Fibroblast of skin of scalp (primary cell): ENCODE measurements at places on chromosomes 6 and 20.
A peak's percentile ranks its signal among the peaks of the same experiment; 100 is the strongest.

GRCh38 chr6:127547215-127547614 is 28.1 kb upstream of the MTCL3 start:
- DNase-seq = no peak

DNA sequence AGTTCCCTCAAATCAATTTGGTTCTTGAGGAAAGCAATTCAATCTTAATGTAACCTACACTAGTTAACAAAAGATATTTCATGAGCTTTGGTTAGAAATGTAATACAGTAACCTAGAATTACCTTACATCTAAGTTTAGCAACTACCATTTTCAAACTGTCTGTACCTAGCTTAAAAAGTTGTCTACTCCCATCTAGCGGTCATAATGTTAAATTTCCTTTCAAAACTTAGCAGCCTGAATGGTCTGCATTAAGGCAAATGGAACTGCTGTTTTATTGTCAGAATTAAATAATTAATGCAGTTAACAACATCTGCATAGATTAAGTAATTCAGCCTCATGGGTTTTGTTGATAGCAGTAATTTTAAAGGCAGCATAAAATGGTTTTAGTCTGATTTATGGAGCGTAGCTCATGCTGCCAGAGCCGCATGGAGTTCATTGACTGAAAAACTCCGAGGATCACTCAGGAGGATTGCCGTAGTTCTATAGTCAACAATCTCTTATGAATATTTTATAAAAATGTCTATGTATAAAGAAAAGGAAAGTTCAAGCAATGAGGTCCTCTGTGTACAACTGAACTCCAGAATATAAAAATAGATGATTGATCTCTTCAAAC is 485.4 kb upstream of the MANEA start:
- peak; percentile 57 for DNase-seq

DNA sequence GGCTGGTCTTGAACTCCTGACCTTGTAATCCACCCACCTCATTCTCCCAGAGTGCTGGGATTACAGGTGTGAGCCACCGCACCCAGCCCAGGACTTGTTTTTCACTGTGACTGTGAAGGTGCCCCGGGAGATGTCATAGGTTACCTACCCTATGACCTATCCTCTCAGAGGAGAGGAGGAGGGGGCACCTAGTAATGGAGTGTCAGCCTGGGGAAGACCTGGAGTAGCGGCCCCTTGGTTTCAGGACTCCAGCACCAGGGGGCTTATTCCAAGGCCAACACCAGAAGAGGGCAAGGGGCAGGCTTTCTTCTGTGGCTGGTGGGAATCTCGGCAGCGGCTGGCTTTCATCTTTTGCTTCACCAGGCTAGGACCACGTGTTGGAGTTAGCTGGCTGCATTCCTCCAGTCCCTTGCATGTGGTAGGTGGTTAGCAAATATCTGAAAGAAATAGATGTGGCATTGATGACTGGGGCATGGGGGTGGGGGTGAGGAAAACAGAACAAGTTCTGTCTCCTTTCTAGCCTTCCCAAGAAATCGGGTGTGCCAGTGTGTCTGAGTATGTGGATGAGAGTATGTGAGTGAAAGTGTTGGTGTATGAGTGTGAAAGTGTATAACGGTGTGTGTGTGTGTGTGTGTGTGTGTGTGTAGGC is 7.9 kb upstream of the ITPR3 start:
- peak; percentile 62 for DNase-seq

DNA sequence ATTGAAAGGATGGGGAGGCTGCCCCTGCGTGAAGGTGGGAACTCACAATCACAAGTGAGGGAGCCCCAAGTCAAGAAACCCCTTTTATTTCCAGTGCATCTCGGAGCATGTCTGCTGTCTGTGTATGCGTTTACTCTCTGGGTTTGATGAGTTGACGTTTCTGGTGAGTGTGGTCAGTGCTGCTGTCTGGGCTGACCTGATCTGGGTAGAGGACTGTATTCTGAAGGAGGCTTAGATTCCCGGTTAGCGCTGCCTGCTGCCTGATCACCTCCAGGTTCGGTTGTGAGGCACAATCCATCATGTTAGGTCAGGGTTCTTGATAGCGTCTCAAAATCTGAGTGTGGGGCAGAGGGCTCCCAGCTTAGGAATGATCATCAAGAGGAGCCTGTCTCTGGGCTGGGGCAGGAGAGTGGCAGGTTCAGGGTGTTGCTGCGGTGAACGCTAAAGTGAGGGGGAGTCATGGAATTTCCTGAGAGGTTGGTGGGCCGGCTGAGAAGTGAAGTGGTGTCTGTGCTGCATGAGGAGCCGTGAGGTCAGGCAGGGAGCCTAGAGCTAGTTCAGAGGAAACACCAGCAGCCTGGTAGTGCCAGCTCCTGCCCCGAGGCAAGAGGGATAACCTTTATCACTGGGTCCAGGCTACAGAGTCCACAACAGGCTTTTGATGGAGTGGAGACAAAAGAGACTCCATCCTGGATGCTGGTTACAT is 225.3 kb upstream of the CST7 start:
- no peak for DNase-seq

GRCh38 chr6:112372226-112372806 is 25.2 kb downstream of the RFPL4B start:
- DNase-seq = peak; percentile 30

- no peak for DNase-seq
Observed at GRCh38 chr6:92496527-92496926, 922.8 kb downstream of the EPHA7 start.

DNA sequence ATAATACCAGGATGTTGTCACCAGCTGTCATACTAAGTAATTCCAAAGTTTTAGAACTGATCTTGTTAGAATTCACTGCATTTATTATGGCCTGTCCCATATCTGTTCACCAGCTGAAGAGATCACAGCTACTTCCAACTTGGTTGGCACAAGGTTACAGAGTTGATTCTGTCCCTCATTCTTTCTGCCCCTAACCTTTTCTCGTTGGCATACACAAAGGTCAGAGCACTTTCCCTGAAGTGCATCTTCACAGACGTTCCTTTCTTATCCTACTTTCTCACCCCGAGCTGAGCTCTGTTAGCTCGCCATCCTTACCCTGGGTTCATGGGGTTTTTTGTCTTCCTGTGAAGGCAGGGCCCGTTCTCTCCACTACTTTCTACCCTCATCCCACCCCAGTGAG is 66.0 kb upstream of the VSTM2L start:
- DNase-seq = no peak

DNA sequence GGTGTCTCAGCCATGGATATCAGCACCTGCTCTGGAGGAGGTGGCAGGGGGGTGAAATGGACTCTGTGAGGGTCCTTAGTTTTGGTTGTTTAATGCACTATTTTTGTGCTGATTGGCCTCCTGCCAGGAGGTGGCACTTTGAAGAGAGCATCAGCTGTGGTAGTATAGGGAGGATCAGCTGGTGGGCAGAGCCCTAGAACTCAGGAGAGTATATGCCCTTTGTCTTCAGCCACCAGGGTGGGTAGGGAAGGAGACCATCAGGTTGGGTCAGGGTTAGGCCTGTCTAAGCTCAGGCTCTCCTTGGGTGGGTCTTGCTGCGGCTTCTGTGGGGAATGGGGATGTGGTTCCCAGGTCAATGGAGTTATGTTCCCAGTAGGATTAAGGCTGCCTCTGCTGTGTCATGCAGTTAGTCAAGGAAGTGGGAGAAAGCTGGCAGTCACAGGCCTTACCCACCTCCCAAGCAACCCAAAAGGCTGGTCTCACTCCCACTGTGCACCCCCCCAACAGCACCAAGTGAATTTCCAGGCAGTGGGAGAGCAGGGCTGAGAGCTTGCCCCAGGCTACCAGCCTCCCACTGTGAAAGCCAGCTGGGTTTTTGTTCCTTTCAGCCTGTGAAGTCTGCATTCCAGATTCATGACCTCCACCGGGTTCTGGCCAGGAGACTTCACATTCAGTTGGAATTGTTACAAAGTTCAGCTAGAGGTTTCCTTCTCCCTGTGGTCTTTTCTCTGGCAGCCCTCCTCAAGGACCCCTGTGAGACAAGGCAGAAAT is 5.7 kb upstream of the OSTM1 start:
- DNase-seq = peak; percentile 70

DNA sequence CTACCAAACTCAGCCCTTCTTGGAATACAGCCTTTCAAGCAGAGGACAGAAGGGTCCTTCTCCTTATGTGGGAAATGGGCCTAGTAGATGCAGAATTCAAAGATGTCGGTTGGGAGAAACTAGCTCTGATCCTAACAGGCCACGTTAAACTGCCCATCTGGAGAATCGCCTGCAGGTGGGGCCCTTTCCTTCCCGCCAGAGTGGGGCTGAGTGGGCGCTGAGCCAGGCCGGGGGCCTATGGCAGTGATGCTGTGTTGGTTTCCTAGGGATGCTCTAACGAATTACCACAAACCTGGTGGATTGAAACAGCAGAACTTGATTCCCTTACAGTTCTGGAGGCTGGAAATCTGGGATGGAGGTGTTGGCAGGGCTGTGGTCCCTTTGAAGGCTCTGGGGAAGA is 9.1 kb downstream of the MAPK13 start:
- DNase-seq = no peak

DNA sequence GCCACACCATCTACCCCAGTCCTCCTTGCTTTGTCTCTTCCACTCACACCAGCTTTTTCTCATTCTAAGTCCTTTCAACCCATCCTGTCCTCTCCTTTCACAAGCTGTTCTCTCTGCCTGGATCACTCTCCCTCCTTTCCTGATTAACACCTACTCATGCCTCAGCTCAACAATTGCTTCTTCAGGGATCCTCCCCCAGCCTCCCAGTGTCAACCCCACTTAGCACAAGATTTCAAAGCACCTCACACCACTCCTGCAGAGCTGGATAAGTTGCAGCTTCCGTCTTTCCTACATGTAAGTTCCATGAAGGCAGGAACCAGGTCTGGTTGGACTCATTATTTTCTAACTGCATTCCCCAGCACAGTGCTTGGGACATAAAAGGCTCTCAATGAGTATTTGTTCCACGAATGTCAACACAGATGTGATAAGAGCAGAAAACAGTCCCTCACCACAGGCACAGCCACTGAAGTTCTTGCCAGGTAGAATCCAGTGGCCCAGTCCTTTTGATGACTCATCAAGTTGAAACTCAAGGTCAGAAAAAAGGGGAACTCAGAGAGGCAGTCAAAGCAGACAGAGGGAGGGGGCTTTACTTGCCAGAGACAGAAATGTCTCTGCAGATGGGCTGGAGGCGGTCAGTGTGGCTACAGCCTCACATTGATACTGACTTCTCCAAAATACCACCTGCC is 193.4 kb upstream of the PRDM1 start:
- no peak for DNase-seq

DNA sequence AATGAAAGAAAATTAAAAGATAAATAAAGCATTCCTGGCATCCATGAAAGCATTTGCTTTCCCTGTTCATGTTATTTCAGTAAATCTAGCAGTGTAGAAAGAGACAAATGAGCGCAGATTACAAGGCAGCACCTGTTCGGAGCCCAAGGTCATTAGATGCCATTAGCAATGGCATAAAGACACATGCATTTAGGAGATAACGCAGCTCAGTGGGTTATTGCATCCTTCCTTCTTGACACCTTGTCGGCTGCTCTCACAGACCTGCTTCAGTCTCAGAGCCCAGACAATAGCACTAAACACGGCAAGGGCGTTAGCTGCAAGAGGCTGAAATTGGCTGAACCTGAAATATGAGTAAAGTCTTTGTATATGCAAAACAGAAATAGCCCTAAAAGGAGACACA is 140.3 kb downstream of the ATXN1 start:
- DNase-seq = no peak

GRCh38 chr6:145866456-145867396 is 52.1 kb upstream of the FBXO30 start:
- DNase-seq = no peak

GRCh38 chr20:43263226-43263625 is 73.5 kb upstream of the PTPRT start:
- DNase-seq = no peak

GRCh38 chr6:43973357-43973756 is 153.9 kb downstream of the MRPL14 start:
- DNase-seq = peak; percentile 54

DNA sequence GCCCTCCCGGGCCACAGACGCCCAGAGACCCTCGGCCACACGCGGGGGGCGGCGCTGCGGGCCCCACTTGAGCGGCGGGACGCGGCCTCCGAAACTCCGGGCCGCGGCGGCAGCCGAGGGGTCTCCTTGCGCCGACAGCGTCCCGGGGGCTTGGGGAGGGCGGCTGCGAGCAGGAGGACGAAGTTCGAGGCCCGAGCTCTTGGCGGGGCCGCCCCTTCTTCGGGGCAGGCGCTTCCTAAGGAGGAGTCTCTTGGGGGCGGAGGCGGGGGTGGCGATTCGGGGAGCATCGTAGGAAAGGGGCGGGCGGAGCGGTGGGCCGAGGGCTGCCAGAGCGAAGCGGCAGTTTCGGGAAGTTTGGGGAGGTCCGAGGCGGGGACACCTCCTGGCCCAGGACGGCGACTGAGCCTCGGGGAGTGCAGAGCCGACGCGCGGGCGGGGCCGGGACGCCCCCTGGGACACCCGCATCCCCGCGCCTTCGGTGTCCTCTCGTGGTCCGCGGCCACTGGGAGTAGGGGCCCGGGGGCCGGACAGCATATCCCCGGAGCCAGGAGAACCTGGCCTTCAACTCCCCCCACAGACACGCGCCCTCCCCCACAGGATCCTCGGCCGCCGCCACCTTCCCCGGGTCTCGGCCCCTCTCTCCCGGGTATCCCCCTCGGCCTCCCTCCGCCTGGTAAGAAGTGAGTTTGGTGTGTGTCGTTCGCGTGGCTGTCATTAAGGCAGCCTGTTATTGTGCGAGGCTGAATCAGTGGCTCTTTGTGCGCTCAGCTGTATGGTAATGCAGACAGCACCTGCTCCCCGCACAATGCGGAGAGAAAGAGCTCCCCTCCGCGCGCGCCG is 613 bp upstream of the DLL1 start:
- no peak for DNase-seq

DNA sequence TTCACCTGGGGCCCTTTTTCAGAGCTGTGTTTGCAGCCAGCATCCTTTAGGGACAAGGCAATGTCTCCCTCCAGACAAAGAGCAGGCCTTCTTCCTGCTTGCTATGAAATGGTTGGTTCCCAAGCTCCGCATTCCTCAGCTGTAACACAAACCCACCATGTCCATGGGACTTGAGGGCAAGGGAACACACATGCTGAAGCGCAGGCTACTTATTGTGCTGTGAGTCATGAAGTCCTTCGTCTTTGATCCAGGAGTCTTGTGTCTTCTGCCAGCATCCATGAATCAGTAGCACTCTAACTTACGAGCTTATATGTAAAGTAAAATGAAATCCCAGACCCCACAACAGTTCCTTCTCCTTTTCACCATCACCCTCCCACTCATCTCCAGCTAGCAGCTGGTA is 59.0 kb downstream of the ANKRD60 start:
- peak; percentile 79 for DNase-seq

- DNase-seq = no peak
Observed at GRCh38 chr6:136254851-136255466, 4.8 kb upstream of the MTFR2 start.

- DNase-seq = peak; percentile 49
Observed at GRCh38 chr20:54088430-54088829, 18.0 kb upstream of the BCAS1 start.

GRCh38 chr20:13229538-13229937 is 8.5 kb downstream of the ISM1 start:
- DNase-seq = no peak

DNA sequence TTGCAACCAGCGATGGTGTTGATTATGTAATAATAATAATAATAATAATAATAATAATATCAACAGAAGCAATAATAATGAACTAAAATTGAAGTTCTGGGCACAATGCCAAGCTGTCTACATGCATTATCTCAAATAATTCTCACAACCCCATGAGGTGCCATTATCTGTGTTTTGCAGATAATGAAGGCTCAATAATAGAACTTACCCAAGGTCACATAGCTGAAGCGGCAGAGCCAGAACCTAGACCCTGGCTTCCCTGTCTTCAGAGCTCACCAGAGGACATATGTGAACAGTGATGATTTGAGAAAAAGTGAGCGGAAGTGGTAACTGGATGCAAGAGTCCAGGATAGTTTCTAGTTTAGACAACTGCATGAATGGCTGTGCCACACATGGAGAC is 91.0 kb downstream of the HIVEP1 start:
- DNase-seq = no peak
